Nephron progenitor cell (in vitro differentiated cells): ENCODE measurements at places on chromosomes 3 and 15.

DNA sequence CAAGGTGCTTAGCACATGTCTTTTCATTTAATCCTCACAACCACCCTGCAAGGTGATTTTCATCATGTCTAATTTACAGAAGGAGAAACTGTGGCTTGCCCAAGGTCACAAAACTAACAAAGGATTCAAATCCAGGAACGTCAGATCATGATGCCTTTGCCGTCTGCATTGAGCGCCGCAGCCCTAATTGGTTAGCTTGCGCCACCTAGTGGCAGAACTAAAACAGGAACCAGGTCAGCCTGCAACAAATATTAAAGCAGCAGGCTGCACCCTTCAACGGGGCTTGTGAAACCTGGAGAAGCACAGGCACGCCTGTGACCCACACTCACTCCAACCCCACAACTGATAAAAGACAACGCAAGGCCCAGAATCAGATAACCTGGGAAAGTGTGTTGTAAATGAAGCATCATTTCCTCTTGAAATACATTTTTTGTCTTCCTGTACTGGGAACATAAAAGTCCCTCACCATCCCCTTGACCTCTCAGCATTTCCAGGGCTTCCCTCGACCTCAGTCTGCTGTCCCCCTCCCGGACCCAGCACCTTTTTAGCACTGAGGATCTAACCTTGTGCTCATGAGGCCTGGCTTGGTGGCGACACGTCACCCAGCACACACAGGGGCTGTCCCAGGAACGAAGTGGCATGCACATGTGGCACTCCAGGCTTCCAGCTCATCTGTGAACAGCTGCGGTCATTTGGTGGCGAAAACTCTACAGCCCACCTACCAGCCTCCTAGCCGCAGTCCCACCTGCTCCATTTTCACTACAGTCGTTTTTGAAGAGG is 17.3 kb downstream of the DPH3 start:
- DNase-seq = peak; percentile 83

DNA sequence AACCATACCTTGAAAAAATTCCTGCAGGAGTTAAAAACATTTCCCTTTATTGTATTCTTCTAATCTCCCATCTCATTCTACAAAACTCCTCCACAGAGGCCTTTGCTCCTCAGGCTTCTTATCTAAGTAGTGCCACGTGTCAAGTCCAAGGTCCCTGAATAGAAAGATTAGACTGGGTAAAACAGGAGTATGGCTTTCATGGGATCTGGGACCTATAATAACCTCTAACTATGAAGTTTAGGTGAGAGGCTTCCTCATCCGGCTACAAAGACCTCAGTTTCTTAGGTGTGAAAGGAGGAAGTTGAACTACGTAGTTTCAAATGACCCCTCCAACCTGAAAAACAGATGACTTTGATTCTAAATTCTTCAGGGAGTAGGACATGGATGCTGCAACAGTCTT is 20.0 kb downstream of the GPR15 start:
- no peak for DNase-seq

GRCh38 chr15:84715441-84716035 is 401 bp downstream of the SEC11A start:
- peak; percentile 35 for DNase-seq

- no peak for DNase-seq
These were observed 753.1 kb upstream of the CCDC54 start for GRCh38 chr3:106624154-106624553.

DNA sequence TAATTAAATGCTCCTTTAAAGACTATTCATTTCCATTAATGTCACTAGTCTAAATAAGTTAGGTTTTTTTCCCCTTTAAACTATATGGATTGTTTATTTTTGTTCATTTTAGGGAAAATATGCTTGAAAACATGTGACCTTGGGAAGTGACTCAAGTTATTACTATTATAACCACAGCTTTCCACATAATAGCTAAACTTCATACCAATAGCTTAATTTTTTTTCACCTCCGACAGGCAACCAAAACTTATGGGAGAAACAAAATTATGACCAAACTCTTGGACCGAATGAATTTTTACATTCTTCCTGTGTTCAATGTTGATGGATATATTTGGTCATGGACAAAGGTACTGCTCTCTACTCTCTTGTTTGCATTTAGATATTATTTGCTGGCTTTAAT is 16.2 kb downstream of the CPA3 start:
- no peak for DNase-seq

GRCh38 chr15:85872125-85872524 is 77.4 kb upstream of the KLHL25 start:
- no peak for DNase-seq

DNA sequence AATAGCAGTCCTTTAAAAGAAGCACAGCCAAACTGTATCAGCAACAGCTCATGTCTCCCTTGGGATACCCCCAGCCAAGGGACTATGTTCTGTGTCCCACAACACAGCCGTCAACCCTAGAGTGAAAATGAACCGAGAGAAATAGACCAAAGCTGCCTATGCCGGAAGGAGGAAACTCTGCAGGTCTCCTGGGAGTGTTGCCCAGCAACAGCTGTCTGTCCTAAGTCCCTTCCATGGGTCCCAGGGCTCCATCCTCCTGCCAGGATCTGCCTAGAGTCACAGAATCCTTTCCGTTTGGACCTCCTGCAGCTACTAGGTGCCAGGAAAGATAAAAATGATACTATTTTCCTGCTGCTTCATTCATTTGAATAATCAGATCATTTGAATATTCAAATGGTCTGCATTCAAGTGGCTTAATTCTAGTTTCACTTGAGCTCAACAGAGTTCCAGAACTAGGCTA is 53.1 kb downstream of the TRANK1 start:
- no peak for DNase-seq

GRCh38 chr15:50106457-50106856 is 12.6 kb downstream of the ATP8B4 start:
- DNase-seq = no peak

GRCh38 chr3:160643994-160644393 is 33.0 kb upstream of the ARL14 start:
- DNase-seq = no peak

- DNase-seq = no peak
These were observed 72.1 kb downstream of the ADAMTS7 start for GRCh38 chr15:78739206-78739605.

- DNase-seq = no peak
These were observed 172.0 kb downstream of the UNC13C start for GRCh38 chr15:54150255-54150654.

DNA sequence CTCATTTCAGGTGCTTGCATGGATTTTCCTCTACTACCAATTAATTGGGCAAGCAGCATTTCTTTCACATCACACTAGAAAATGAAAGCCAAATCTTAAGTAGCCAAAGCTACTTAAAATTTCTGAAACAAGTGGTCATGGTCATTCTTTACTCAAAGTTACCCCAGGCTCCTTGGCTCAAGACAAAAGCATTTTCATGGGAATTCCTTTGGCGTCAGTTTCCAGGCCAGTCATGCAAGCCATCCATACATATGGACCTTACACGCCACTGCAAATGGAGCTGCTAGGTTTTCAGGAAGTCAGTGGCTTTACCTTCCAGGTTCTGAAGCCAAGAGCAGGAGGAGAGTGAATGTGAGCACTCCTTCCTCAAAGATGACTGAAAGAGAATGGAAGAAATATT is 83.7 kb upstream of the IL12A start:
- no peak for DNase-seq

- DNase-seq = no peak
These were observed 153.3 kb downstream of the B3GALNT1 start for GRCh38 chr3:160951642-160952487.

- no peak for DNase-seq
These were observed 33.0 kb downstream of the HERC1 start for GRCh38 chr15:63800739-63801138.

DNA sequence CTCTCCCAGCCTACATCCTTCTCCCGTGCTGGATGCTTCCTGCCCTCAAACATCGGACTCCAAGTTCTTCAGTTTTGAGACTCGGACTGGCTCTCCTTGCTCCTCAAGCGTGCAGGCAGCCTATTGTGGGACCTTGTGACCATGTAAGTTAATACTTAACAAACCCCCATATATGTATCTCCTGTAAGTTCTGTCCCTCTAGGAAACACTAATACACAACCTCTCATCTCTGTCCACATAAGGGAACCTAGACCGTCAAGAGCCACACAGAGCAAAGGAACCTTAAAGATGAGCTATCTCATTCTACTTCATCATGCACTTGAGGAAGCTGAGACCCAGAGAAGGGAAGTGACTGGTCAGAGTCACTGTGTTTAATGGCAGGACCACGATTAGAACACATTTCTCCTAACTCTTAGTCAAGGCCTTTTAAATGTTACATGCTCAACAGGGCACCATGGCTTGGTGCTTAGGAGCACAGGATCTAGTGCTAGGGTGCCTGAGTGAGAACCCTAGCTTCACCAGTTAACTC is 50.3 kb downstream of the NPTN start:
- DNase-seq = no peak

- no peak for DNase-seq
These were observed 279.8 kb downstream of the ADAMTS17 start for GRCh38 chr15:100061944-100062343.

DNA sequence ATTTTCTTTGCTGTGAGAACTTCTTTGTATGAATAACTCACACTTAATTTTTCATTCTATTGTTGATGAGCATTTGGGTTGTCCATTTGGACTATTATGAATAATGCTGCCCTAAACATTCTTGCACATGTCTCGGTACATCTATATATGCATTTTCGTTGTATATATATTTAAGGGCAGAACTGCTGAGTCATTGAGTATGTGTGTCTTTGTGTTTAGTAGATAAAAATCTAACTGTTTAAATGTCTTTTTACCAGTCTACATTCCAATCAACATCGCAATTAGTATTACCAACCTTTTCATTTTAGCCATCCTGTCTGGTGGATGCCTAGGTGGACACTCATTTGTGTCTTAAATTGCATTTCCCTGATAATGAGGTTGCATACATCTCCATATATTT is 144.4 kb downstream of the UACA start:
- no peak for DNase-seq

DNA sequence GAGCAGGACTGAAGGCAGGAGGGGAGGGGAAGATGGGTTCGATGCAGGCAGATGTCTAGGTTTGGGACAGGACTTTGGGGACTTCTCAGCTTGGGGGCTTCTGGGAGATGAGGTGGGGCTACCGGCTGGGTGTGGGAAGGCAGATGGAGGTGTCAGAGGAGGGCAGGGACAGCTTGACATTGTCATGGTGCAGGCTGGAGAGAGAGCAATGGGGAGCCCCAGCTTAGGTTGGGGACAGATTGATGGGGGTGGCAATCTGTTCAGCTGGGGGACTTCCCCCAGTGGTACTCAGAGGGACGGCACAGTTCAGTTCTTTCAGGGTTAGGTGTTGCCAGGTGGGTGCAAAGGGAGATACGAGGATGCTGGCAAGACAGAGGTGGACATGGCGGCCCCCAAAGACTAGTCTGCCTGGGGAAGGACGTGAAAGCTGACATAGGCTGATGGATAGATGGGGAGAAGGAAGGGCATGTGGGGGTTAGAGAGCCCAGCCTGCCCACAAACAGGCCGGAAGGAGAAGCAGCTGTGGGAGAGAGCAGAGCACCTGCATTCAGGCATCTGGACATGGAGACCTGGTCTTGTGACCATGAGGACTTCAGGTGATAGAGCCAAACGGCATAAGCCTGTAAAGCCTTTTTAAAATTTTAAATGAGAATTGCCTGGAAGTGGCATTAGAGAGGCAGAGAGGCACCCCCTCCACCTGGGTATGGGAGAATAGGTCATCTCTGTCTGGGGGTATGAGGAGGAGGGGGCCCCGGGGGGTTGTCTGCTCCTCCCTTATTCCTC is 21.1 kb downstream of the ACAA1 start:
- no peak for DNase-seq

- DNase-seq = no peak
These were observed 106.5 kb upstream of the CMC1 start for GRCh38 chr3:28134792-28135375.

- DNase-seq = peak; percentile 62
These were observed 31.1 kb downstream of the ACAN start for GRCh38 chr15:88834211-88834812.

DNA sequence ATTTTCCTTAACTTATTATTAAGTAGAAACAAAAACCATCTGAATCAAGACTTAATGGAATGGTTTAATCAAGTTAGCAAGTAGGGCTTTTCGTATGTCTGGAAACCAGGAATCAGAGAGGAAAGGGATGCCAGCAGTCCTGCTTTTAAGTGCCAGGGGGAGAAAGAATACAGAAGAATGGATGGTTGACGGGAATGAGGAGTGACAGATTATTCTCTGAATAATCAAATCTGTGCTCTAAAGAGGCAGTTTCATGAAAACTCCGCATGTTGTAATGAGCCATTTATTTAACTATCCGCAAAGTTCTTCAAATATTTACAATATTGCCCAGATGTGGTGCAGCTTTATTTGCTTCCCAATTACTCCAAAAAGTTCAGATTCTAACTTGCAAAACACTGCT is 103.0 kb downstream of the CTNNB1 start:
- no peak for DNase-seq

GRCh38 chr3:171896316-171896715 is 53.2 kb downstream of the TMEM212 start:
- no peak for DNase-seq

- DNase-seq = no peak
These were observed 20.0 kb downstream of the ATRIP start for GRCh38 chr3:48466386-48467109.

DNA sequence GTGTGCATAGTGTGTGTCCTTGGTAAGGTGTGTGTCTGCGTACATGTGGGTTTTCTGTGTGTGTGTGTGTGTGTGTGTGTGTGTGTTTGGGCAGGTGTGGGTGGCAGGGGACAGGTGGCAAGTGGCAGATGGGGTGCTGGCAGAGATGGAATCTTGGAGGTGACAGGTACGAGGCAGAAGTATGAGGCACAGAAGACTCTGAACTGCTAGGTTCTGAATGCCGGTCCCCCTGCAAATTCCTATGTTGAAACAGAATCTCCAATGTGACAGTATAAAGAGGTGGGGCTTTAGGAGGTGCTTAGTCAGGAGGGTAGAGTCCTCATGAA is 29.8 kb downstream of the SRPRB start:
- DNase-seq = no peak

- DNase-seq = no peak
These were observed 21.9 kb downstream of the LSAMP start for GRCh38 chr3:116423374-116423773.

DNA sequence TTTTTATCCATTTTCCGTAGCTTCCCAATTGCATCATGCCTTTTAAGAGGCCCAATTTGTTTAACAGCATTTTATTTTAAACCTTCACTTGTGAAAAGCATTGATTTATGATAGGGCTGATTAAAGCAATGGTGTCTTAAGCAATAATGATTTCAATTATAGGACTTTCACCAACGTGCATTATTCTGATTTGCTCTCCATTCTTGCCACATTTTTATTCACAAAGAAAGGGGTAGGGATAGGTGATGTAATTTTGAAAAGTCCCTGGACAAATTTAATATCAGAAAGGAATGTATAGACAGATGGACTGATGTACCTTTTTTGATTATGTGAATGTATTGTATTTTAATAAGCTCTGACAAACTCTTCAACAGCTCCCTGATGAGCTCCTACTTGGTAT is 37.9 kb upstream of the NR2F2 start:
- DNase-seq = no peak
